ENCODE measurements at places on chromosomes 11 and 22.

- no peak for DNase-seq
Measured at GRCh38 chr22:47355776-47356510, 593.5 kb downstream of the TBC1D22A start.

DNA sequence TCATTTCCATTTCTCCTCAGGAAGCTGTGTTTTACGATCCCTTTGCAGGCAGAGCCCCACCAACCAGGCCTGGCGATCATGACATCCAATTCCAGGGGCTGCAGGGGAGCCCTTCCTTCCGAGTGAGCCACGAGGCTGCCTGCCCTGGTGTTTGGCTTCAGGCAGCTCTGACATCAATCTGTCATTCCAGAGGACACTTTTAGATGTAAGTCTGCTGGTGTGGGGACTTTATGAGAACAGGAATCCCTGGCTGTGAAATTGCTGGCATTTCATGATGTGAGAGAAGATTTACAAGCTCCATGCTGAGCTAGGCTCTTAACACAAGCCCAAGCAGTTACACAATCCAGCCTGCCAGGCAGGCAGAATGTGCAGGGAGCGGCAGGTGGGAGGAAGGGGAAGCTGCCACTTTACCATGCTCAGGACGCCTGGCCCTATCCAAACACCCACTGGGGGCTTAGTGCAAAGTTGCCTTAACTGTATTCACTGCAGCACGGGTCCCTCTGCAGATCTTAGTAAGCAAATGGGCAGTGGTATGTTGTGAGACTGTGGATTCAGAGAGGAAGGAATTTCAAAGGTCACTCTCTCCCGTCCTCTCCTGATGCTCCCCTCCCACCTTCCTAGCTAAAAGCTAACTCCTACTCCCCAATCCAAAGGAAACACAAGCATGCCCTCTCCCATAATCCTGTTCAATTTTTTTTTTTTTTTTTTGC, 43.4 kb upstream of the MICAL2 start:
- DNase-seq, result no peak

- DNase-seq, result no peak
Measured at GRCh38 chr11:110295531-110296225, 736 bp downstream of the RDX start.

DNA sequence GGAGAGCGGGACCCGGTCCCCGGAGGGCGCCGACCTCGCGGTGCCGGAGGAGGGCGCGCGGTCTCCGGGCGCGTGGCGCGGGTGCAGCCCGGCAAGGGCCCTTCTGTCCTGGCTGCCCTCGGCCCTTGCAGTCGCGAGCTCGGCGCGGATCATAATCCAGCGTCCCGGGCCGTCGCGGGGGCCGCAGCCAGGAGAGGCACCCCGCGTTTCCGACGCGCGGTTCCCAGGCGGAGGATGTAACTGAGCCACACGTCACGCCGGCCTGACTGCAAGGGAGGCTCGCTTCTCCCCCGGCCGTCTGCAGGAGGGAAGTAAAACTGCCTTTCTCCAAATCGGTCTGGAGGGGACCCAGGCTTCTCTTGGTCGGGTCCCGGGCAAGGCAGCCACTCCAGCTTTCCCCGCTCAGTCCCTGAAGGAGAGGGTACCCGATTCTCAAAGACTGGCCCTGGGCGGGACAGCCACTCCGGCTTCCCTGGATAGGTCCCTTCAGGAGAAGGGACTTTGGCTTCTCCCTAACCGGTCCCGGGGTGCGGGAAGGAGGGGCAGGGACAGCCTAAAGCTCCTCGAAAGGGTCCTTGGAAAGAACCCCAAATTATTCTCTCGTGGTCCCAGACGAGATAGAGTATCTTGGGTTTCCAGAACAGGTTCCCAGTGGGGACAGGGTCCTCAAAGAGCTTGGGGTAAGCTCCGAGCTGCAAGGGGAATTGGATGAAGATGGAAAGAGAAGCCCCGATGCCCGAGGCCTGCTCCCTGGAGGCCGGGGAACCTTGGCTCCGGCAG, 836 bp downstream of the SPON1 start:
- no peak for DNase-seq

DNA sequence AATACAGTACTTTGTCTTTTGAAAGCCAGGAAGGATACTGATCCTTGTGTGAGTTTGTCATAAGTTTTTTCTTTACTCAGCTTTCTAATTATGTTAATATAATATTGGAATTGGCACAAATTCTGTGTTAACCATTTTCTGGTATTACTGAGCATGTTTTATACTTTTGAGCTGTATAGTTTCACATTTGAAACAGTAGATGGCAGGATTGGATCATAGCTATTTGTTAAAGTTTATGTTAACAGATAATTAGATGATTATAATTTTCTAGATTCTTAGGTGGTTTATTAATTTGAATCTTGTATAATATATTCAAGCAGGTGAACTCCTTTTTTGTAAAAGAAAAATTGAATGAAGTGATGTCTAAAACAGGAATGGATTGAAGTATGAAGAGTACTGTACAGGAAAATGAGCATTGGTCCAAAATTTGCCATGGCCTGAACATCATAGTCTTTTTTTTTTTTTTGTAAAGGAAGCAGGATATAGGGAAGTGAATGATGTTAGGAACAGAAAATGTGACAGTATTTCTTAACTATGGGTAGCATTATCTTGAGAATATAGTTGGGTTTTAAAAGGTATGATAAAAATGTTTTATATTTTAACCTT, 102.0 kb downstream of the CYP2R1 start:
- no peak for DNase-seq

DNA sequence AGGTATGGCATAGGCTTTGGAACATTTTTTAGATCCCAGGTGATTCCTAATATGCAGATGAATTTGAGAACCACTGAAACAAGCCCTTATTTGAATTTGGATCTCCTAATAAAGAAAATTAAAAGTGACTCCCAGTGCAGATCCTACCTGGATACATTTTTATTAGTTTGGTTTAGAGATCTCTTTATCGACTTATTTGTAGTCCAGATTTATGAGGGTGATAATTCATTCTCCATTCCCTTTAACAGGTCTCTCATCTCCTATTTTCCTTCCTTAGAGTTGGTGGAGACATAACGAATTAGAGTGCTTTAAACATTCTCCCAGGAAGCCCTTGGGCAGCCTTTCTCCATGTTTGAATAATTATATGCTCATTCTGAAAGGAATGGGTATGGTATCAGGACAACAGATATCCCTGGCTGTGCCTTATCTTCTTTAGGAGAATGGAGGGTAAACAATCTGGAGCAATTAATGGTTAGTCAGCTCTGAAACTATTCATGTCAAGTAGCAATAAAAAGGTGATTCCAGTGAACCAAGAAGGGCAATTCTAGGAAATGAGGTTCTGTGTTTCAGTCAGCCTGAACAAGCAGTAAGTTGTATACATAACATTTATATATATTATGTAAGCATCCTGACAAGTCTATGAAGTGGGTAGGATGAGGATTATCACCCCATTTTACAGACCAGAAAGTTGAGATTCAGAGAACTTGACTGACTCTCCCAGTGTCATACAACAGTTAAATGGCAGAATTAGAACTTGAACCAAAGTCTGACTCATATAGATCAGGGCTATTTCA, 53.9 kb upstream of the RCE1 start:
- no peak for DNase-seq

DNA sequence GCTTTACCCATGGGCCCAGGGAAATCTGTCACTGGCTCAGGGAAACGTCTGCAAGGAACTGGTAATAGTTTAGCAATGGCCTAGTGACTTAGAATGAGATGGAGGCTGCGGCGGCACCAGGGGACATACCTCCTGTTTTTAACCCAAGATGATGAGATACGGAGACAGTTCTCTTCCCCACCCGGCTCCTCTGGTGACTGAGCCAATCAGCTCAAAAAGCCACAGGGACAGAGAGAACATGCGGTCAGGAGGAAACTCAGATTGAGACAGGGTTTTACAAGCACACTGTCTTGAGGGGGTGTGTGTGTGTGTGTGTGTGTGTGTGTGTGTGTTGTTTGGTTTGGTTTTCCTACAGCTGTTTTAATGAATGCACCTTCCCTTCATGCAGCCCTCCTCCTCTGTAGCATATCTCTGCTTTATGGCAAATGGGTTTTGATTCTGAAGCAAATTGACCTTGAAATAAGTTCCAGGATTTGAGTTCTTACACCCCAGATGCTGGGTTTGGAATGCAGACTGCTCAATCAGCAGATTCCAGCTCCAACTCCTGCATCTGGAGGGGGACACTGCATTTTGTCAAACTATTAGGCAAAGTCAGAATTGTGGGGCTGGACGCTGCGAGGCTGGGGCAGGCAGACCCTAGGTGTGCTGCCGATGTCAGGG, 246.2 kb downstream of the NTM start:
- no peak for DNase-seq

DNA sequence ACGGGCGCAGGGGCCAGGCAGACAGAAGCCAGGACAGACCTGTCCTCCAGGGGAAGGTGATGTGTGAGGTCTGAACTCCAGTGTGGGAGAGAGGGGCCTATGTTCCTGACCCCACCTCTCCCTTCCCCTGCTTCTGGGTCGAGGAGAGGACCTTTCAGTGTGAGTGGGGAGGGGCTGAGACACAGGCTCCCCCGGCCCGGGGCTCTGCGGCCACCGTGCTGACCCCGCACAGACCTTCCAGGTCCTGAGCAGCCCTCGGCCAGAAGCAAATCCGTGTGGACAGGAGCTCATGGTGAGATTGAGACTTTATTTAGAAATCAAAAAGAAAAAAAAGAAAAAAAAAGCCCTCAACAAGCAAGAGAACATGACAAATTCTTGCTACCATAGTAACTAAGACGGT, 680.5 kb downstream of the BRD1 start:
- DNase-seq, result no peak

DNA sequence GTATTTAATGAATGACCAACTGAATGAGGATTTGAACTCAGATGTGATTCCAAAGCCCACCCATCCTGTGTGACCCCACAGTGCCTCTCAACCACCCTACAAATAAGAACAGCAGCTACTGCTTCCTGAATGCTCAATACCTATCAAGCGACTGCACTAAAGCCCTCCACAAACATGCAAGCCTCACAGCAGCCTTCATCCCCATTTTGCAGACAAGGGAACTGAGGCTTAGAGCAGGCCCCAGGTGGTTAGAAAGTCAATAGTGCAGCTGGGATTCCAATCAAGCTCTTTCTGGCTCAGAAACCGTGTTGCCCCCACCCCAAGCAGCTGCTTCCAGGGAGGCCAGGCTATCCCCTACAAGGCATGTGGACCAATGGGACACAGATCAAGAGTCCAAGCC, 57.2 kb downstream of the SMCO4 start:
- DNase-seq, result no peak

DNA sequence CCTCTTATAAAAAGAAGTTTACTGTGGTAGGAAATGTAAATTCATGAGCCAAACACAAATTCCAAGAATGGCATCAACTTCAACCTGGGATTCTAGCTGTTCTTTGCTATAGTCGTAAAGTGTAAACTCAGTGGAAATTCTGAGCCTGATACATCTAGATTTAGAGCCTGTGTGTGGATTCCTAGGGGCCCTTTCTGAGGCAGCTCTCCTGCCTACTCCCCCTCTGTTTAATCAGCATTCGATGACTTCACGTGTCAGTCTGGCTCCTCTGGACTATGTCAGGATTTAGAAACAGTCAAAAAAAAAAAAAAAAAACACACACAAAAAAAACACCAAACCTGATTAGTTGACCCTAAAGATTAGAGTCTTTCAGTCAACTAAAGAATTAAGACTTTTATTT, 93.1 kb upstream of the SC5D start:
- no peak for DNase-seq

DNA sequence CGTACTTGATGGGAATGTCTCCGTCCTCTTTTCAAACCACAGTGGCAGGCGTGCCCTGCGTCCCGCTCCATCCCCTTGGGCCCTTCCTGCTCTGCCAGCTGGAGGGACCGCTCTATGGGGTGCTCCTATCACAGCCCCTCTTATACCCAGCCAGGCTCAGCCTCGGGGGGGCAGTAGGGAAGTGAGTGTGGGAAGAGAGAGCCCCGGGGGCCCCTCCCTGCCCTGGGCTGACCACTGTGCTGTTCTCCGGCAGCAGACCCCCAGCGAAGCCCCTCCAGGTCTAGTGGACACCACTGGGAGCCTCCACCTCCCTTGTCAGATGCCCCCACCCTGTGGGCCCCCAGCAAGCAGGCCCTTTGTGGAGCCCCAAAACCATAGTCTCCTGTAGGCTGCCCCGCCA, 572.5 kb downstream of the BRD1 start:
- no peak for DNase-seq

DNA sequence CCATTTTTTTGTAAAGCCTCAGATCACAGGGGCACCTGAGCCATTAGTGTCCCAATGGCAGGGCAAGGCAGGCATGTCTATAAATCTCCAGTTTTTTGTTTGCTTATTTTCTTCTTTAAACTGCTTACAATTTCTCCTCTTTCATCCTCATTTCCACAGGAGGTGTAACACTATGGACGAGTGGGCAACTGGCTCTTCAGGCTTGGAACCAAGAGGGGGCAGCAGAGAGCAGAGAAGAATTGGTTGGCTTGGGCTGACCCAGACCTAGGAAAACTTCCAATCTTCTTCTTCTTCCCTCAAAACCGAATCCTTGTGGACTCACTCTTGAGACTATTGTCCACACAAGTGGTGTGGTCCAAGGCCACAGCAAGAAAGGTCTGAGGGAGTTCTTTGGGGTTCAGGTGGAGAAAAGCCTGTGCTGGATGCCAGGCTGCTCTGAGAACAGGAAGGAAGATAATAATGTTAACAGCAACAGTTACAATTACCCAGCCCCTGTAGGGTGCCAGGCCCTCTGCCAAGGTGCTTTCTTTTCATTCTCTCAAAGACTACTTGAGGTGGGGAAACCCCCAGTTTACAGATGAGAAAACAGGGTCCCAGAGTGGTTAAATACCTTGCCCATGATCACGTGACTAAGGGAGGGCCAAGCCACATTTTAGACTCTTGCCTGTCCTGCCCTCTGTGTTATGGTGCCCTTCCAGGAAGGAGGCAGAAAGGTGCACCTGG, 70.7 kb upstream of the E2F8 start:
- no peak for DNase-seq

DNA sequence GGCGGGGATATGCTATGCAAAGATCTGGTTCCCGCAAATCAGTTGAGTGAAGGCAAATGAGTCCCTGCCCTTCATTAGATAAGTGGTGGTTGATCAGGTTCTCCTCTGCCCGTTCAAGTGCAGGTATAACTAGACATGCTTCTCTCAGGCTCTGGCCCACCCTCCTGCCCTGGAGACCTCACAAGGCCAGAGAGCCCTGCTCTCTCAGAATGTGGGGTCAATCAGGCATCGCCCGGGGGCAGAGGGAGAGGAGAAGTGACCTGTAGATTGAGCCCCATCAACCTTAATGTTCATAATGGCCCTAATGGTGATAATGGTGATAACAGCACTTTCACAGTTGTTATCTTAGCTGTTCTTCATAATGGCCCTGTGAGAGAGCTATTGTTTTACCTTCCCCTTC, 224.3 kb downstream of the DSCAML1 start:
- DNase-seq, result no peak

GRCh38 chr11:59992425-59992824, 24.6 kb upstream of the OOSP4B start:
- no peak for DNase-seq

- no peak for DNase-seq
Measured at GRCh38 chr22:27433585-27434190, 367.9 kb downstream of the MN1 start.

GRCh38 chr22:44577391-44578109, 79.5 kb upstream of the RTL6 start:
- no peak for DNase-seq

GRCh38 chr22:46758867-46759290, 3.6 kb upstream of the TBC1D22A start:
- no peak for DNase-seq
